ENCODE measurements at places on chromosomes 6 and 20.

- no peak for DNase-seq
Observed at GRCh38 chr6:5438922-5439584, 177.7 kb downstream of the FARS2 start.

GRCh38 chr20:43458422-43458924 lies 777 bp downstream of the SRSF6 start:
- peak; percentile 24 for DNase-seq

DNA sequence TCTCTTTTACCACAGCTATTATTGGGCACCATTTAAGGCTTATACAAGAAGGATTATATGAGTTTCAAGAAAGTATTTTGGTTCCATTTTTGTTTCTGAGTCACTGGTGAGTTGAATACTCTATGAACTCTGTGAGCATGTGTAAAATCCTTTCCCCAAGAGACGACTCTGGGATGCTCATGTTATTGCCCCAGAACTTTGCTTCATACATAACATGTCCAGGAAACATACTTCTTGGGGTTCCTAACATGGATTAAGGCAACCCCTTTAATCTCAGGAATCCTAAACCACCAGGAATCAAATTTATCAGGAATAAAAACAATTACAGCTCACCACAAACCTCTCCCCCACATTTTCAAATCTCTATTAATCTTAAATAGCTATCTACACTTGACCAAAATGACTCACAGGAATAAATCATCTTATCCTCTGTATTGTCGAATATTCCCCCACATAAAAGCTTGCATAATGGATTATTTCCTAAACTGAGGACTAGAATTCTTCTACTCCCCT lies 117.5 kb upstream of the COL21A1 start:
- no peak for DNase-seq

- DNase-seq = no peak
Observed at GRCh38 chr6:88371480-88371879, 205.3 kb upstream of the CNR1 start.

GRCh38 chr6:169722362-169723199 lies 1.7 kb downstream of the PHF10 start:
- no peak for DNase-seq

DNA sequence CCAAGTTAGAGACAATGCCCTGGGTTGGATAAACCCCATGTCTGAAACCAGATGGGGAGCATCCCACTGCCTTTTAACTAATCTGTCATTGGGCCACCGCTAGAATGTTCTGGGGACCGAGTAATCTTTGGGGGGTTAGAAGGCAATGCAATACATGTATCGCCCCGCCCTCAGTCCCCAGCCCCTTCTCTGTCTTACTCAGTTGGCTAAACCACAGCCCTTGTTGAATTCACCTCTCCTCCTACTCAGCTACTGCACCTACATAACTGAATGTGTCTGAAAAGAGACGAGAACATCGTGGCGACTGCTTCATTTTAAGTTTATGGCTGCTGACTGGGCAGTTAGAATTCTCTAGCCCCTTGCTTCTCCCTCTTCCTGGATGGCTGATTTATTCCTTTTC lies 15.1 kb upstream of the CCR6 start:
- no peak for DNase-seq

All from left lung (tissue), 14 donors.